Activated T-cell treated with anti-CD3 and anti-CD28 coated beads, Interleukin-2, amount 50 U/mL, for 24 hours (primary cell): ENCODE measurements at places on chromosomes 6 and 20.

GRCh38 chr6:157094038-157094437, 229.3 kb downstream of the TMEM242 start:
- no peak for DNase-seq

DNA sequence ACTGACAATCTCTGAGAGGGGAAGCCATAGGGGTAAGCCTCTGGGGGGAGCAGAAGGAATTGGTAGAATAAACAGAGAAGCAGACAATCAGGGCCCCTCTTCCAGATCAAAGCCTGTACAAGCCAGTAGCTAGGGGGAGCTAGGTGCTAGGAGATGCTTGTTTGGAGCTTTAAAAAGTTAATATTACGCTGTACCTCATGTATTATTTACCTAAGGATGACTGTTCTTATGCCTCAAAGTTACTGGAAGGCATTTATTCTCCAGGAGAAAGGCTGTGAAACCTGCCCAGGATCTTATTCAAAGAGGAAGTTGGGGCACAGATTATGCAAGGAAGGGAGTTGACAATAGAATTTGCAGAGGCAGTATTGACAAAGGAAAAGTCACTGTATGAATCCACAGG, 111.8 kb upstream of the SLC35F1 start:
- DNase-seq = no peak

- DNase-seq = no peak
Measured at GRCh38 chr6:87473419-87473903, 687 bp downstream of the SLC35A1 start.

DNA sequence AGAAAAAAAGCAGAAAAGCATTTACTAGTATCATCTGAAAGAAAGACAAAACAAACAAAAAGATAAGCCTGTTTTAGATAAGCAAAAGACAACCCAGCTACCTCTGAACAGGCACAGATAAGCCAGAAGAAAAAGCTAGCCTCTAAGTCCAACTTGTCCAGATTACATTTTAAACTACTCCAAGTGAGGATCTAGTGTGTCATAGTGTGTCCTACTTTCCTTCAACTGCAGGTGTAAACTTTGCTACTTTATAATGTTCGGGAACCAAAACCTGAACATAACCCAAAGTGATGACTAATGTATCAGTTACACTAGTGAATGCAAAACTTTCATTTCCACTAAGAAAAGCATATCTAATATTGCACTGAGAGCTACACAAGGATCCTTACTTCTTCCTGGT, 19.5 kb downstream of the ADNP start:
- DNase-seq = no peak

GRCh38 chr6:45479834-45480751, 102.4 kb upstream of the SUPT3H start:
- no peak for DNase-seq

DNA sequence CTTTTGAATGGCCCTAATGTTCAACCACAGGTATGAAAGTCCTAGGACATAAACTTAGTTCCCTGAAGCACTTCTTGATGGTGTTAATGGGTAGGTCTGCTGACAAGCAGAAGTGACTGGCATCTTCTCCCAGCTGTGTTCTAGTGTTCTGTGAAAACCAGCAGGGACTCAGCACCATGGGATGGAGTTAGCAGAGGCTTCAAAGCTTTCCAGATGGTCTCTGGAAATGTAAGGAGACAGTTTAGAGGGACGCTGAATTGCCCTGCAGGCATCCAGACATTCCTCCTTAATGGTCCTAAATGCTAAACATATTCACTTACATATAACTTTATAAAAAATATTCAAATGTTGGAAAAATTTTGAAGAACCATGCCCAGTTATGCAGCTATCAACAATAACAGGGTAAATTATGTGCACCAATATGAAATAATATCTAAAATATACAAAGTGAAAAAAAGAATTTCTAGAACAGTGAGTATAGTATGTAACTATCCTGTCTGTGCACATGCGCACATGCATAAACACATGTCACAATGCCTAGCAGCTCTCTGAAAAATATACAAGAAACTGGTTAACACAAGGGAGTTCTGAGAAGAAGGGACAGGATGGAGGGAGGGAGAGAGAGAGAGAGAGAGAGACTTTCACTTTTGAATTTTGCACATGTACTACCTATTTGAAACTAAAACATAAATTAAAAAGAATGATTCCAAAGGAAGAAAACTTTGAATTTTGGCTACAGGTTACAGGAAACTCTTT, 87.2 kb downstream of the PRDM1 start:
- no peak for DNase-seq

DNA sequence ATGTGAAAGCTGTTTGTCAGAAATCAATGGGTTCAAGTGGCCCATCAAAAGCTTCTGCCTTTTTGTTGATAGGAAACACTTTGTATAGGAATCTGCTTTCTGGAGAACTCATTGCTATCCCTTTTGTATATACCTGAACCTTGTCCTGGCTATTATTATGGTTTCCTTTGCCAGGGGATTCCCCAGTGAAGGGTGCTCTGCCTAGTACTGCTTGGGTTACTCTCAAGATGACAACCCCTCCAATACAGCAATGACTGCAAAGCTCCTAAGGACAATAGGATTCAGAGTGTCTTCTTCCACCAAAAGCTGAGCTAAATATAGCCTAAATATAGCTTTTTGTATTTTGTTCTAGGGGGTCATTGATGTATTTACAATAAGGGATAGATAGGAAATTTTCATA, 54.0 kb upstream of the PTPRK start:
- DNase-seq = no peak

DNA sequence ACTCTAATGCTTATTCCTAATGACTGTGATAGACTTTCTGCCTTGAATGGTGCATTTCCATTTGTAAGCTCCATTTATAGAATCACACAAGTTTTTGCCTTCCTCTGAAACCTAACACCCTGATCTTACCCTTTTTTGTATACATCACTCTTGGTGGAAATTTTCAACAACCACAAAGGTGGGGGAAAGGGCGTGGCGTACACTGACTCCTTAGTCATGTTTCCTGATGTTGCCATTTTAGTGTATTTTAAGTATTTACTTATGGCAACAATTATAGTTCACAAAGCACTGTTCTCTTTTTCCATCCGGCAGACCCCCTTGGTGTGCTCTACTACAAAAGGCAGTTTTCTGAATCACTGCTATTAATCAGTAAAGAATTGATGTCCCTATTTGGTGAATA, 92.0 kb downstream of the ATXN1 start:
- peak; percentile 72 for DNase-seq

- DNase-seq = no peak
Measured at GRCh38 chr6:35238843-35239289, 20.7 kb upstream of the ZNF76 start.

DNA sequence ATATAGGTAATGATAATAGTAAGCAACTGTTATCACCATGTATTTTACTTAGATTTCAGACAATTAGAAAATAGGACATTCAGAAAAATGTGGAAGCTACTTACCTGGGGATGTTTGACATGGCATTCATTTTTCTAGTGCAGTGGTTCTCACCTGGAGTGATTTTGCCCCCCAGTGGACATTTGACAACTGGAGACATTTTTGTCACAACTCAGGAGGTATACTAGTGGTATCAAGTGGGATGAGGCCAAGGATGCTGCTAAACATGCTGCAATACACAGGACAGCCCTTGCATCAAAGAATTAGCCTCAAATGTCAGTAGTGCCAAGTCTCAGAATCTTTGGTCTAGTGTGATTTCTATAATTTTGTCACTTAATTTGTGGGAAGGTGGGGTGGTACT, 36.1 kb downstream of the NUS1 start:
- no peak for DNase-seq

- DNase-seq = no peak
Measured at GRCh38 chr20:54920491-54920890, 445.1 kb downstream of the DOK5 start.

DNA sequence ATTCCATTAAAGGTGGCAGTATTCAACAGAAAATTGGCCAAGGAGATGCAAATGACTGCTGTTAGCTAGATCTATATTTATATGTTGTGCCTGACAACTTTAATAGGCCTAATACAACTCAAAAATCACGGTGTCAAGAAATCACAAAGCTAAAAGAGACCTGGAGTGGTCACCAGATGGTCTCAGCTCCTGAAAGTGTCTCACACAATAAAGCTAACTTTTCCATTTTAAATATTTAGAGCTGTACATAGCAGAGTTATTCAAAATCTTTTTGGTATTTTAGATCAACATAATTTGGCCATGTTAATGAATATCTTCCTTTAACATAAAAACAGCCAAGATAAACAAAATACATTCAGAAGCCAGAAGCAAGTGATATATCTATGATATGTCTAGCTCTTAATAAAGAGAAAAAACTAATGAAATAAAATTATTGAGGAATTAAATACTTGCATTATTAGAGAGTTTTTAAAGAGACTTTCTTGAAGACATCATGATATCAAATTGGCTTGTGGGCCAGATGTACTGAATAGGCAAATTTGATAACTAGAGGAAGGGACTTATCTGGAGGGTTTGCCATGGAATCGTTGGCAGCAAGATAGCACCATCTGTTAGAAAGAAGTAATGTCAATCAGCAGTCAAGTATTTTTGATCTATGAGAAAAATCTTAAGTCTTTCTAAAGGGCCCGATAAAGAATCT, 84.9 kb upstream of the SCAF8 start:
- DNase-seq = no peak

GRCh38 chr6:107128175-107128574, 12.9 kb upstream of the BEND3 start:
- DNase-seq = no peak

DNA sequence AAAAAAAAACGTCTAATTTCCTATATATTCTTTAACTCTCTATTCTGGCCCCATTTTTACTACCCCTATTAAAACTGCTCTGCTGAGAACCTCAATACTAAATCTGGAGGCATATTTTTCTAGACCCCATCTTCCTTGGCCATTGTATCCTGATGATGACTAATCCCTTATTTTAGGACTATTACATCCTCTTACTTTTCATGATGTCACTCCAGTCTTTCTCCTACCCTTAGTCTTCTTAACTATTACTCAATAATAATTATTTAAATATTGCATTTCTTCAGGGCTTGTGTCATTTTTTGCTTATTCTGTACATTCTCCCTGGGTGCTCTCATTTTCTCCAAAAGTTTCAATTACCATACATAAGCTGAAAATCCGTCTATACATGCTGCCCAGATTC, 6.4 kb downstream of the FBXO30 start:
- no peak for DNase-seq

DNA sequence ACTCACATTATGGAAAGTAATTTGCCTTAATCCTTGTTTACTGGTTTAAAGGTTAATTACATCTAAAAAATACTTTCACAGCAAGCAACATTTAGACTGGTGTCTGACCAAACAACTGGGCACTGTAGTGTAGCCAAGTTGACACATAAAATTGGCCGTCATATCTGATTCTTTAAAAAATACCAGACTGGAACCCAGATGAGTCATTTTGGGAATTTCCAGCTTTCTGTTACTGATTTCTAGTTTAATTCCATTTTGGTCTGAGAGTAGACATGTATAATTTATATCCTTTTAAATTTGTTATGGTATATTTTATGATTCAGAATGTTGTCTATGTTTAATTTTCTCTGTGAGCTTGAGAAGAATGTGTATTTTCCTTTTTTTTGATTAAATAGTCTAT, 44.1 kb downstream of the SCP2D1 start:
- DNase-seq = no peak

- DNase-seq = no peak
Measured at GRCh38 chr20:2151858-2152281, 50.2 kb downstream of the STK35 start.

DNA sequence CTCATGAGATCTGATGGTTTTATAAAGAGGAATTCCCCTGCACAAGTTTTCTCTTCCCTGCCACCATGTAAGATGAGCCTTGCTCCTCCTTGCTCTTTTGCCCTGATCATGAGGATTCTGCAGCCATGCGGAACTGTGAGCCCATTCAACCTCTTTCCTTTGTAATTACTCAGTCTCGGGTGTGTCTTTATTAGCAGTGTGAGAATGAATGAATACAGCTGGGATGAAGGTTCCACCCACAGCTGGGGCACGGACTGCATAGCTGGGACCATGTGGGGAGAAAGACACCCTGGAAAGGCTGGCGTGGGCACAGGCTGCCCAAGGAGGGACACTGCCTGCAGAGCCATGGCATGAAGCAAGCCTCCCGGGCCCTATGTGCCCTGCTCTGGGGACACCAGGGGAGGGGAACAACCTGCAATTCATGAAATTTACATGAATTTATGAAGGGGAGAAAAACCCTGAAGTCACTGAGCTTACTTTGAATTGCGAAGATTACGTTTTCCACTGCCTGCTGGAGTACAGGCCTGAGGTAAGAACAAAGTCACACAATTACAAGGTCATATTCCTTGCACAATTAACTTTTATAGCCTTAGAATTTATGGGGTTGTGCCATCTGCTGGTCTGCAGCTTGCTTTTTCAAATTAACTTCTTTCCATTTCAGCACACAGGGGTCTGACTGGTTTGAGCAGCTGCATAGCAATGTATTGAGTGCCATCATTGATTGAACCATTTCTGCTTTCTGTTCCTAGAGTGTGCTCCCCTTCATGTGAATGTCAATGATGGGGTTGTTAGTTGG, 46.2 kb downstream of the SLC22A1 start:
- DNase-seq = no peak

DNA sequence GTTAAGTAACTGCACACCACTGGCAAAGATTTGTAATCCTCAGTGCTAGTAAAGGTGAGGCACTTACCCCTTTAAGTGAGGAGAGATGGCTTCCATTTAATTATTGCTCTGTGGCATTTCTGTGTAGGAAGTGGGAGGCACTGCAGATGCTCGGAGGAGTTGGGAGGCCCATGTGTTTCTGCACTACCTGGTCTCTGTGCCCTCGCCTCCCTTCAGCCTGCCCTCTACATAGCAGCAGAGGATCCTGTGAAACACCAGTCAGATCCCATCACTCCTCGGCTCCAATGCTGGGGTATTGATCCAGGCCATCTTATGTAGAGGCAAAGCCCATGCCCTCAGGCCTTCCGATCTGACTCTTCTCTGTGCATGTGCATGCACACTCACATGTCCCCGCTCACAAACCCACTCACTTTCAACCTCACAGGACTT, 67.0 kb downstream of the SLX4IP start:
- peak; percentile 47 for DNase-seq

DNA sequence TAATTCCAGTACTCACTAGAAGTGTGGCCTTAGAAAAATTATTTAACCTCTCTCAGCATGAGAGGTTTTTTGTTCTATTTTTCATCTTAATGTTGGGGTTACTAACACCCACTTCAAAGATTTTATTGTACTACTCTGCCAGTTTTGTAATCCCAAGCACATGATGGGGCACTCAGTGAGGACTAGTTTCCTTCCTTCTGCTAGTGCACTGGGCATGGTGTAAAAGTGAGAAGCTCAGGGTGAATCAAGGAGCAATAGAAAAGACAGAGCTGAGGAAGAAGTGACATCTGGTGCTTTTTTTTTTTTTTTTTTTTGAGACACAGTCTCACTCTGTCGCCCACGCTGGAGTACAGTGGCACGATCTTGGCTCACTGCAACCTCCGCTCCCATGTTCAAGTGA, 439.4 kb upstream of the ARID1B start:
- DNase-seq = no peak

DNA sequence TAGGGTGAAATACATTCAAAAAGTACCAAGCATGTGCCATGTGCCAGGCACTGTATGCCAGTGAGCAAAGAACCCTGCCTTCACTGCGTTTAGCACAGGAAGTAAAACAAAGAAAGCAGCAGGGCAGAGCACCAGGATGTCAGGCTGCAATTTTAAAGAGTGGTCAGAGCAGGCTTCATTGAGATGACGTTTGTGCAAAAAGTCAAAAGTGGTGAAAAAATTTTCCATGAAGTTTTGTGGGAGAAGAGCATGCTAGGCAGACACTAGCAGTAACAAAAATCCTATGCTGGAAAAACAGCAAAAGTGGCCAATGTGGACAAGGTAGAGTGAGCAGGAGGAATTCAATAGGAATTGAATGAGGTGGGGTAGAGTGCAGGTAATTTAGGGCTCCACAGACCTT, 31.3 kb downstream of the AKIRIN2 start:
- no peak for DNase-seq
